ENCODE measurements at places on chromosomes 12 and 14.

DNA sequence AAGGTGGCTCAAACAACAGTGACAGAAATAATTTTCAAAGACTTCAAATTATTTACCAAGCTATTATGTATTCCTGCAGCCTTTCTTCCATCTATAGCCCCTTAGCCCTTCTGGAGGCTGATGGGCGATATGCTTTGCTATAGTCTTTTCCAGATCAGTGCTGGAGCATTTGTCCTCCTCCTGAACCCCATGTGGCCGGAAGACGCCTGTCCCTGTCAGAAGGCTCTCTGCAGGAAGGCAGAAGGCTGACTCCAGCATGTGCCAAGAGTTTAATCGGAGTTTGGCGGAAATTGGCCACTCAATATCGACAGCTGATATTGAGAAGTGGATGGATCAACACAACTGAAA lies 49.3 kb upstream of the MAX start:
- no peak for DNase-seq

GRCh38 chr14:100438678-100439592 lies 115.8 kb downstream of the SLC25A47 start:
- DNase-seq, result no peak

- no peak for DNase-seq
These were observed 33.3 kb downstream of the TDG start for GRCh38 chr12:103998976-103999375.

DNA sequence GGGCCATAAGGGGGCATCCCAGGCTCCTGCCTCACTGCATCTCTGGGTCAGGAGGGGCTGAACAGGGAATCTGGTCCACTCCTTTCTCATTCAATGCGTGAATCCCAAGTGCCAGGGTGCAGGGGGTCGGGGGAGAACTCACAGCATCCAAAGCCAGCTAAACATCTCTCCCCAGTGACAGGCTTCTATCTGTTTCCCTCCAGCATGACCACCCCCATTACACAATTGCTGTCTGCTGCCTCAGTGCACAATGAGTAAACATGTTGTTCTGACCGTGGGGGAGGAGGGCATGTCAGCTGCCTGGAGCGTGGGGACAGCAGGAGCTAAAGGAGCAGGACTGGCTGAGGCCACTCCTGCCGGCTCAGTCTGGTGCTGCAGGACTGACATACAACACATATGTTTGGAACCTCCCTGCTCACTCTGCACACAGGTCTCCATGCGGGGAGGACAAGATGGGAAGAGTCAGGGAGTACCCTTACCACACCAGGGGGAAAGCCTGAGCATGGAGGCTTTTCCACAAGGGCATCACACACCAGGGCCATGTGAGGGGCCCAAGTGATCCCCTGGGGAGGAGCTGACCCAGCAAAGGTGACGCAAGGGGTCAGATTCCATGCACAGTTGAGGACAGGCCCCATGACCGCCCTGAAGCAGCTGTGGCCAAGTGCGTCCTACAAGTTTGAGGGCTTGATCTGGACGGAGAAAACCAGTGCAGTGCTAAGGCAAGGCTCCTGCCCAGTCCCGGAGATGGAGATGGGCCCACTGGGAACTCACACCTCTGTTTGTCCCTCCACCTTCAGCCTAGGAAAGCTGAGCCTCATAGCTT lies 1.4 kb downstream of the TNS2 start:
- DNase-seq, result no peak

GRCh38 chr14:20331053-20331613 lies 1.9 kb downstream of the CCNB1IP1 start:
- no peak for DNase-seq

DNA sequence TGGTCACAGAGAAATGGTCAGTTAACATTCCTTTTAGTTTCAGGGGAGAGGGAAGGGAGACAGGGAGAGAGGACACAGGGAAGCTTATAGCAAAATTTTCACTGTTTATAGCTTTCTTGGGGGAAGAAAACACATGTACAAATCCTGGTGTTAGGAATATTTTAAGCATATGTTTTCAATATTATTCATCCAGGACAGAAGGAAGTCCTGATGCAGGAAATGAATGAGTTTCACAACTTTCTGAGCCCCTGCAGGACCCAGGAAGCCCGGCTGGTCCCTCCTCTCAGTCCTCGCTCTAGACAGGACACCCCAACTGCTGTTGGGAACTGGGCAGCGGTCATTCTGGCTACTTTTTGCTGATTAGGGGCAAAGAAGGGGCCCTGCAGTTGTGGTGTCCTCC lies 71.1 kb upstream of the ZDHHC17 start:
- DNase-seq, result no peak

DNA sequence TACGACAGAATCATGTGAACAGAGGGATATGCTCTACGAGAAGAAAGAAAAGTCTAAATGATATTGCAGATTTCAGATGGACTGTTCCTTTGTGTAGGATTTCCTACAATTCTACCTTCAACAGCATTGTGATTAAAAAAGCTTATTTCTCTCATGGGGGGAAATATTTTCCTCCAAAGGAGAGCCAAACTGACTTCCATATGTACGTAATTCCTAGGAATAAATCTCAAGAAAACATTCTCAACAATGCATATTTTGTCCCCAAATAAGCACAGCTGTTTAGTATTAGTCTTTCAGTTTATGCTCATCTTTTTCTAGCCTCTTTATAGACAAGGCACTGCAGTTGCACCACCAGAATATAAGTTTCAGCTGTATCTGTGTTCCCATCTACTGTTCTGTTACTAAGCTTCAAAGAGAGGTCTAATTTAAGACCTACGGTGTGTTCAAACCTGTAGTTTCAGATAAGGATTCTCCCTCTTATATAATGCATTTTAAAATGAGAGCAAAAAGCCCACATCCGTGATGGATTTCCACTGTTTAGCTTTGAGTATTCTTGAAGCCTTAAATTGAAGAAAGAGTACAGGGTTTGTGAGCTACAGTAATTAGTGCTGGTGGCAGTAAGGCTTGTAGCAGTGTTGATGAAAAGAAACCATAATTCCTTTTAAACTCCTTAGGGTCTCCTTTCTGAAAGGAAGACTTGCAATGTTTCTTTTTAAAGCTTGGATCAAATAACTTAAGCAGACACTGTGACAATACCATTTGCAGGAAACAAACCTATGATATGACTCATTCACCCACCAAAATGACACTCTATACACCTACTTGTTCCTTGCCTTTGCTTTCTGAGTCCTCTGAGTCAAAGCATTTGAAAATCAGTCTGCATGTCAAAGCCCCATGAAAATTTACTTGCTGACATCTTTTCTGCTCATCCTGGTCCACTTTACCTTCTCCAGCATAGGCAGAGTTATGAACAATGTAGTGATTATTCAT lies 754.1 kb downstream of the NOVA1 start:
- DNase-seq, result no peak

DNA sequence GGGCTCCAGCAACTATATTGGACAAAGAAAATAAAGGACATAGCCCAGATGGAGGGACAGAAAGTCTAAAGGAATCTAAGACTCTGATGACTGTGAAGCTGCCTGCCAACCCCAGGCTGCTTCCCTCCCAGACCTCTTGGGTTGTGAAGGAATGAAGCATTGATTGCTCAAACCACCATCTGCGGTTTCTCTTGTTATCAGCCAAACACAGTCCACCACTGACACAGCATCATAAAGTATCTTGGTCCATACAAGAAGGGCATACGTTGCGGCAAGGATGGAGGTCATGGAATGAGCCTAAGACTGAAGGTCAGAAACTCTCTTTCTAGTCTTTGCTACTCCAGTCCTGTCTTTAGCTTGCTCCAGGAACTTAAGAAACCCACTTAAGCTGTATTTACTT lies 58.5 kb upstream of the PLXNC1 start:
- no peak for DNase-seq

GRCh38 chr12:76029982-76030340 lies 1.6 kb downstream of the PHLDA1 start:
- DNase-seq, result no peak

GRCh38 chr14:57319636-57320192 lies 50.9 kb downstream of the AP5M1 start:
- DNase-seq, result no peak

- peak; percentile 9 for DNase-seq
These were observed 1.1 kb downstream of the ALX1 start for GRCh38 chr12:85280984-85281630.

DNA sequence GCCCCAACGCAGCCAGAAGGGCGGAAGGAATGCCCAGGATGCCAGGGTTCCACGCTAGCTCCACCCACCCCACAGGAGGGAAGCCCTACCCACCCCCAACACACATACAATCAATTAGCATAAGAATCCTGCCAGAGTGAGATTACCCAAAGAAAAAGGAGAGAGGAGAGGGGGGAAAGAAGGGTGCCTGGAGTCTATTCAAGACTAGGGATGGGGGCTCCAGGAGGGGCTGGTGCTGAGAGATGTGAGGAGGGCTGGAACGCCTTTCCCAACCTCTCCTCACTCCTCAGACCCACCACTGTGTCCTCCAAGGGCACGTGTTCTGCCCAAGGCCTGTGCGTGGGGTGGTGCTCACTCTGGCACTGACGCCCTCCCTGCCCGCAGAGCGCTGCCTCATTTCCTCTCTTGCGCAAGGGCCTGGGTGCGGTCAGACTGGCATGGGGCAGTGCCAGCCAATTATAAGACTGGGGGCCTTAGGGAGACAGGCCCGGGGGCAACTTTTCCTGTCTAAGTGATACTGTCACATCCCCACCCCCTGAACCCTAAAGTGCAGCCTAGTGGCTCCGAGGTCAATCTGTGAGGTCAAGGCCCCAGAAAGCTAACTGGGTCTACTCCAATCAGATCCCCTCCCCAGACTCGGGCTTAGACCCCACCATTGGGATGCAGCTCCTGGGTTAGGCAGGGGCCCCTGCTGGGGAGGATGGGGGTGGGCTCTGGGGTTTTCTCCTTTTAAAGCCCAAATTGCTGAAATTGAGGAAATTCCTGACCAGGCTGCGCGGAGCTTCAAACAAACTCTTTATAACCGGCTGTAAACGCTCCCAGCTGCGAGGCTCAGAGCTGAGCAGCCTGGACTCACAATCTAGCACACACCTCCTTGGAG lies 10.2 kb upstream of the ITGB7 start:
- no peak for DNase-seq

Measured in neuronal stem cell (in vitro differentiated cells).